ENCODE measurements at places on chromosomes 7 and 10. TPM values are rescaled to one million over a fixed set of nuclear protein-coding genes. Genes with fewer than 3 reads are reported as not detected.

Gene MTERF1
- polyA plus RNA-seq: 14.2 TPM

Gene CDH23
- polyA plus RNA-seq: 0.24 TPM

Gene ADARB2
- 0.10 TPM for polyA plus RNA-seq

Gene A1CF
- polyA plus RNA-seq: not detected

Gene CFAP43
- polyA plus RNA-seq: not detected

Gene RARRES2
- polyA plus RNA-seq: not detected

Gene NPC1L1
- not detected for polyA plus RNA-seq

Measured in naive B cell (primary cell).